Hypothalamus (tissue), 51 donors: ENCODE measurements at places on chromosomes 2 and 18.

GRCh38 chr2:118589721-118590120 lies 257.7 kb downstream of the EN1 start:
- DNase-seq: no peak

- DNase-seq: no peak
Observed at GRCh38 chr2:159797543-159798375, at the start of gene CD302. Gene CD302 (minus strand): TSS chr2:159798208. CDS start chr2:159798198, 10 bp downstream.

DNA sequence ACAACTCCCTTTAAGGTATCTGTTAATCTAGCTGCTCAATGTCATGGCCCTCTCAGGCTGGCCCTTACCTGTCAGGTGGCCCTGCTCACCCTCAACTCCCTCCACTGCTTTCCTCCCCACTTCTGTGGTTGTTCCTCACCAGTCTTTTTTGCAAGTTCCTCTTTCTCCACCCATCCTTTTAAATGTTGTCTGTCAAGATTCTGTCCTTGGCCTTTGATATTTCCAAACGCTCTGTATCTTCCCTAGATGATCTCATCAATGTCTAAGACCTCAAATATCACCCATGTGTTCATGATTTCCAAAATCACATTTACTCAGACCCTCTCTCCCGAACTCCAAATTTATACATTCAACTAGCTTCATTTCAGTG lies 3.5 kb downstream of the PTPN2 start:
- no peak for DNase-seq

GRCh38 chr2:96102596-96103186 lies 13.7 kb downstream of the ADRA2B start:
- DNase-seq: no peak

- DNase-seq: no peak
Observed at GRCh38 chr18:62318228-62319180, 6.6 kb upstream of the TNFRSF11A start.

GRCh38 chr2:95336406-95336805 lies 39.3 kb downstream of the KCNIP3 start:
- DNase-seq: no peak

DNA sequence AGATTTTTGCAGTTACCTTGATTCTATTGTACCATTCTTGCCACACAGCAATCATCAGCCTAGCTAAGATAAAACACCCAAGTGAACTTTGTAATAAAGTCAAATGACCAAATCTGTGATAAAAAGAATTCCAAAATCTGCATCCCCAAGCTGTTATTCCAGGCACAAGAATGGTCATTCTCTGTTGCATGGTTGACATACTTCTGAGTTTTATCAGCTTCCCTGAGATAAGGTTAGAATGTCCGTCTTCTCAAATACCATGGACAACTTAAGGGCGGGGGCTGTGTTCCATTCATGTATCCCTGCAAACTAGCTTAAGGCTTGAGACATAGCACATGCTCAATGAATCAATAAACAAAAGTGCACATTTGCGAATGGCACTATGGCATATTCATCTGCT lies 8.1 kb upstream of the BMP10 start:
- no peak for DNase-seq

GRCh38 chr2:185793532-185794345 lies 55.1 kb downstream of the FSIP2 start:
- no peak for DNase-seq

DNA sequence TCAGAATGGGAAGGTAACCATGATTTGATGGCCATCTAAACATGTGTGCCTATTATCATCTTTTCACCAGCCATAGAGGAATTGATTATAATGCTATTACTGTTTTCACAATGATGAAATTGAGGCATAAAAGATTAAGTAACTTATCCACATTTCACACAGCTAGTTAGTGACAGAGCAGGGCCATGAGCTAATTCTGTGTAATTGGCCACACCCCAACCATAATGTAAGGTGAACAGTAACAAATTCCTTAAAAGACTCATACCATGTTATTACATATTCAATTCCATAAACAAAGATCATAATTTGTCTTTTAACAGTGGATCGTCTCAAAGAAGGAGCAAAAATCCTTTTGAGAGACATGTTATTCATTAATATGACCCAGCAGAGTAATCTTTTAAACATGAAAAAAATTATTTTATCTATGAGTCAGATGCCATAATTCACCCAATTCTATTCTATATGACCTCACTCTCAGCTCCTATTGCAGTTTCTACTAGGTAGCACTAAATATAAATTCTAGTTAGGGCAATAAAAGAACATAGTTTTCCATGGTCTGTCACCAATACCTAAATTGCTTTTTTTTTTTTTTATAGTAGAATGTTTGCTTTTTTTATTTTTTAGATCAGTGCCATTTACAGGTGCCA lies 475.8 kb upstream of the SLC39A10 start:
- DNase-seq: no peak

GRCh38 chr2:72800492-72800891 lies 25.3 kb downstream of the EXOC6B start:
- DNase-seq: no peak

DNA sequence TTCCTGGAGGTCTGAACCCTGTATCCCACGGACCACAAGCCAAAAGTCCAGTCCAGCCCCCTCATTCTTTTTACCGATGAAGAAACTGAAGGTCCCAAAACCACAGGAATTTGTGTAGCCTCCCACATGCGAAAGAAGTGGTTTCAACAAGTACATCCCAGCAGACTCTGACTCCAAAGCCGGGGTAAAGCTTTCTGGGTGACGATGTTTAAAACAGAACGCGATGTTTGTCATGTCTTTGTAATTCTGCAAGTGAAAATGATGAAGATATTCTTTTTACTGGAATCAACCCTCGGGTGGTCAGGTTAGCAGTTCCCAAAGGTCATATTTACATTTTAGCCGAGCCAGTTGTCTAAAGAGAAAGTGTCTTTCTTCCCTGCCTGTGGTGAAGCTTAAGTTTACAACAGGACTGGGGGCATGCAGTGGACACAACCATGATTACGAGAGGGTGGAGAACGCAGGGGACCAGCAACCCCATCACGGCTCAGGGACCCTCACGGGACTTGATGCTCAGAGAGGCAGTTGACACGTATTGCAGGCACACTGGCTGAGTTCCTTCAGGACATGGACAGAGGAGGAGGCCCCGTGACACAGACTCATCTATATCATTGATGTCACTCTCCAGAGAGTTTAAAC lies 17.8 kb upstream of the TMEM131 start:
- DNase-seq: no peak
